Skeletal muscle cell (primary cell): ENCODE measurements at places on chromosomes 13 and 19.

- DNase-seq: no peak
Observed at GRCh38 chr19:52094526-52095130, 937 bp downstream of the ZNF841 start.

GRCh38 chr13:41019011-41019487 lies at the start of gene ELF1:
ELF1 (minus strand) TSS chr13:41019316; CDS start chr13:40982054, 37,262 bp downstream.
- peak; percentile 14 for DNase-seq

GRCh38 chr13:98530217-98530616 lies 46.7 kb downstream of the STK24 start:
- DNase-seq: no peak

GRCh38 chr13:105804561-105805190 lies 730.8 kb downstream of the EFNB2 start:
- no peak for DNase-seq

DNA sequence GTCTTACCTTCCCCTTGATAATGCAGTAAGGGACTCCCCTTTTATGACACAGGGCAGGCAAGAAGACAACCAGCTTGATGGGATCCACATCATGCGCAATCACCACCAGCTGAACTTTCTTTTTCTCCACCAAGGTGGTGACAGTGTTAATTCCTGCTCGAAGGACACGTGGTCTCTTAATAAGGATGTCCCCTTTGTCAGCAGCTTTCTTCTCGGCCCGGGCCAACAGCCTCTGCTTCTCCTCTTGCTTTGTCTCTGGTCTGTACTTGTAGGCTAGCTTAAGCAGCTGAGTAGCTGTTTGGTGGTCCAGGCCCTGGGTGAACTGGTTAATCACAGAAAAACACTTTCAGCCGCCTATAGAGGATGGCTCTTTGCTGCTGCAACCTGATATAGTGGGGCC lies 8.0 kb downstream of the ZNF431 start:
- DNase-seq: no peak
